ENCODE measurements at places on chromosomes 11 and 22.

DNA sequence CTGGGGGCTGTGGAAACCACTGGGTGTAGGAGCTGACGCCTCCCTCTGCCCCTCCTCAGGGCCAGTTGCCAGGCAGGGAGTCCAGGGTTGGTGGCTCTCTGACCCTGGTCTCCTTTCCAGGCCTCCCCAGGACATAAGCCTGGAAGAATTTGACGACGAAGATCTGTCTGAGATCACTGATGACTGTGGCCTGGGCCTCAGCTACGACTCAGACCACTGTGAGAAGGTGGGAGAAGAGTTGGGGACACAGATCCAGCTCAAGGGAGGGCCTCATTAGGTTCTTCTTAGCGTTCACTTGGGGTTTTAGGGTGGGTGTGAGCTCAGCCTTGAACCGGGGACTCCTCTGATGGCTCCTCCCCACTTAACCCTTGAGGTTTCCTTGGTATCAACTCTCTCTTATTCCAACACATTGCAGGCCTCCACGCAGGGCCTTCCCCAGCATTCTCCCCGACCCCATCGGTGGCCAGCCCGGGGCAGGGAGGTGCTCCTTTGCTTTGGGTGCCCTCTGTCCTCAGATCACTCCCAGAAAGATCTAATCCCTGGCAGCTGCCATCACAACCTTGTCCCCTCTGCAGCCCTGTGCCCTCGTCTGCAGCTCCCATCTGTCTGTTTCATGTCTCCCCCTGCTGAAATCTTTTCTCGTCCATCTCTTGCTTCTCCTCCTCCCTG lies 1.2 kb downstream of the MAPK8IP2 start:
- no peak for DNase-seq

GRCh38 chr11:61460474-61460881 lies 30.6 kb downstream of the SDHAF2 start:
- DNase-seq: no peak

DNA sequence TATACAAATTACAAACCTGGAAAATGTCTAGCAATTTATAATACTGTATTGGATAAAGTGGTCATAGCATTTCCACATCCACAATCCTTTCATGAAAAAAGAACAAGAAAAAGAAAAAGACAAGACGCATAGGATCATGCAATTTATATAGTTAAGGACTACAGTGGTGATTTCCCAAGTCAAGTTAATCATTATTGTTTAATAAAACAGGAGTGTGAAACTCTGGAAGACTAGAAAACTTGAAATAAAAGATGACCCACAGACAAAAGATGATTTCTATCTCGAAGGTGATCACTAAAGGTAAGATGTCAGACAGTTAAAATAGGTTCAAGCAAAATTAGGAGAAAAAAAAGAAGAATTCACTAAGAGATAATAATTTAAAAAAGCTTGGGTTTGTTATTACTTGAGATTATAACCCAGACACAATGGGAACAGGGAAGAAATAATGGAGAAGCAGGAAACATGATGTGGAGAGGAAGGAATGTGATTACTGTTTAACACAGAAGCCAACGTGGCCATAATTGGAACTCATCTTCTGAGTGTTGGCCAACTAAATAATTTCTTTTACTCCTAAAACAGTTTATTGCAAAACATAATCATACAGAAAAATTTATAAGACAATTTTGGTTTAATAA lies 441.2 kb upstream of the ANO3 start:
- DNase-seq: no peak

DNA sequence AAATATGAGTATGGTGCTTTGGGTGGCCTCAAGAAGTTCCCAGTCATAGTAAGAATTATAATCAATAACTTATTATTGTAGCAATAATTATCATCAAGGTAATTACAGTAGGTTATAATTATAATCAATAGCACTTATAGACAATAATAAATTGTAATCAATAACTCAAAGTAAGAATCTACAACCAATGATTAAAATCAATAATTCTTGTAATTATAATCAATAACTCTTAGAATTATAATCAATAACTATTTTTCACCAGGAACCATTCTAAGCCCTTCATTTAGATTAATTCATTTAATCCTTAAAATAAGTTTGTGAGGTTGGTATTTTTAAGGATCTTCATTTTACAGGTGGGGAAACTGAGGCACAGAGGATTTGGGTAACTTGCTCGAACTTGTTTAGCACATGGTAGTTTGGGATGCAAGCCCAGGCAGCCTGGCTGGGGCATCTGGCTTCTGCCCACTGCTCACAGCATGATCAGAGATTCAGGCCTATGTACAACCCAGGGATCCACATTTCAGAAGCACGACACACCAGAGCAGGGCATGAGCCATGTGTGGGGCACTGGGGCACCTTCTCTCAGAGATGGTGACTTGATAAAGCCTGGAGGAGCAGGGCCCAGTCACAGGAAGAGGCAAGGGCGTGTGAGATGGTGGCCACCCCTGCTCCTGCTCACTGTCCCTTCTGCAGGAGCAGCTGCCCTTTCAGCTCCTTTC lies 46.6 kb downstream of the SLC1A2 start:
- no peak for DNase-seq

GRCh38 chr11:132451942-132452601 lies 1080.2 kb downstream of the OPCML start:
- no peak for DNase-seq

- DNase-seq: no peak
These were observed 1.1 kb downstream of the MLC1 start for GRCh38 chr22:50084080-50084477.

GRCh38 chr11:114026355-114026754 lies 33.2 kb upstream of the ZBTB16 start:
- no peak for DNase-seq

DNA sequence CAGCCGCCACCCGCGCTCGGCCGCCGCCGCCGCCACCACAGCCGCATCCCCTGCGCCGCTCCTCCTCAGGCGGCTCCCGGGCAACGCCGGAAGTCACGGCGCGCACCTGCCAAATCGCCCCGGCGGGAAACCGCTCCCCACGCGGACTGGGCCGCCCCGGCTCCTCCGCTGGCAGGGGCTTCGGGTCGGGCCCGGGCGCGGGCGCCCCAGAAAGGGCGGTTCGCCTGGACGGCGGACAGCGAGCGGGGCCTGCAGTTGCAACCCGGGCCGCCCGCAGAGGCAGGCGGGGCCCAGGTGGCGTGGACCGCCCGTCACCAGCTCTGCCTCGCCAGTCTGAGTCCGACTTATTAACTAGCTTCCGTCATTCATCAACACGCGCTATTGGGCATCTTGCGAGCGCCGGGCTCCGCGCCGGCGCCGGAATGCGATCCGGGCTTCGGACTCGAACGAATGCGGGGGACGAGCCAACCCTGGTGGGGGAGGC lies at the start of gene HIRA:
TSS of gene HIRA (minus strand) at position 85 of the 484 bp plus-strand sequence. CDS start 257 bp downstream, outside the sequence.
- DNase-seq: peak; percentile 82

- DNase-seq: no peak
These were observed 62.0 kb upstream of the UCP3 start for GRCh38 chr11:74070723-74071492.

- DNase-seq: no peak
These were observed 2.8 kb upstream of the AMPD3 start for GRCh38 chr11:10452211-10452767.

Data from activated CD4-positive, alpha-beta T cell treated with anti-CD3 and anti-CD28 coated beads for 24 hours (primary cell).